NCI-H82 (cell line): ENCODE measurements at places on chromosomes 7 and 10.

- no peak for DNase-seq
Observed at GRCh38 chr7:55128693-55129394, 110.0 kb downstream of the EGFR start.

GRCh38 chr7:83850941-83851340 lies 202.0 kb upstream of the SEMA3E start:
- no peak for DNase-seq

DNA sequence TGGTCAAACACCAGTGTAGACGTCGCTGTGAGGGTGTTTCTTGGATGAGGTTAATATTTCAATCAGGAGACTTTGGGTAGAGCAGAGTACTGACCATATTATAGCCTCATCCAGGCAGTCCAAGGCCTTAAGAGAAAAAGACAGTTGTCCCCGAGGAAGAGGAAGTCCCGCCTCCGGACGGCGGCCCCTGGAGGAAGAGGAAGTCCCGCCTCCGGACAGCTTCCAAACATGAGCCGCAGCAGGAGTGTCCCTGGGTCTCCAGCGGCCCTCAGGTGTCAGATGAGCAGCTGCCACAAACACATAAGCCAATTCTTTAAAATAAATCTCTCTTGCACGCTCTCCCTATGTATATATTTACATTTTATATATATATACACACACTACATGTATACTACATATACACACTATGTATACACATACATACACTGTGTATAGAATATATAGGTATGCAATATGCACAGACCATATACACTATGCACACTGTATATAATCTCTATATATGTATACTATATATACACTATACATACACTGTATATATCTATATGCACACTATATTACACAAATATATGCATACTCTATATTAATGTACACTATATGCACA lies 37.5 kb downstream of the PWWP2B start:
- DNase-seq, result peak; percentile 40

DNA sequence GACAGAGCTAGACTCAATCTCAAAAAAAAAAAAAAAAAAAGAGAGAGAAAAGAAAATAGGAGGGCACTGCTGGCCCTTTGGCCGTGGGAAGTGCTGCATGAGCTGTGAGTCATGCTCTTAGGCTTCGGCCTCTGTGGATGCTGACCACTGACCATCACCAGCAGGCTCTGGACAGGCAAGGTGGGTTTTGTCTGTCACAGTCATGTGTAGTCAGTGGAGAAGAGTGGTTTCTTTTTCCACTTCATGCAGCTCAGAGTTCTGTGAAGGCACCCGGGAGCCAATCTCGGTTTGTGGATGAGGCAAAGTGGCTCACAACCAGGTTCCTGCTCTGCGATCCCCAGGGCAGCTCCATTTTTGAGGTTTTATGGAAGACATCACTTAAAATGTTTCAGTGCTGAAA lies 58.1 kb downstream of the PRTFDC1 start:
- no peak for DNase-seq

- peak; percentile 11 for DNase-seq
Observed at GRCh38 chr10:90042075-90042474, 340.7 kb downstream of the KIF20B start.

- peak; percentile 39 for DNase-seq
Observed at GRCh38 chr7:73373741-73374140, 45.8 kb downstream of the FKBP6 start.

GRCh38 chr7:48420206-48420605 lies 248.9 kb downstream of the ABCA13 start:
- DNase-seq, result no peak

GRCh38 chr7:158613481-158613880 lies 25.9 kb upstream of the PTPRN2 start:
- no peak for DNase-seq

DNA sequence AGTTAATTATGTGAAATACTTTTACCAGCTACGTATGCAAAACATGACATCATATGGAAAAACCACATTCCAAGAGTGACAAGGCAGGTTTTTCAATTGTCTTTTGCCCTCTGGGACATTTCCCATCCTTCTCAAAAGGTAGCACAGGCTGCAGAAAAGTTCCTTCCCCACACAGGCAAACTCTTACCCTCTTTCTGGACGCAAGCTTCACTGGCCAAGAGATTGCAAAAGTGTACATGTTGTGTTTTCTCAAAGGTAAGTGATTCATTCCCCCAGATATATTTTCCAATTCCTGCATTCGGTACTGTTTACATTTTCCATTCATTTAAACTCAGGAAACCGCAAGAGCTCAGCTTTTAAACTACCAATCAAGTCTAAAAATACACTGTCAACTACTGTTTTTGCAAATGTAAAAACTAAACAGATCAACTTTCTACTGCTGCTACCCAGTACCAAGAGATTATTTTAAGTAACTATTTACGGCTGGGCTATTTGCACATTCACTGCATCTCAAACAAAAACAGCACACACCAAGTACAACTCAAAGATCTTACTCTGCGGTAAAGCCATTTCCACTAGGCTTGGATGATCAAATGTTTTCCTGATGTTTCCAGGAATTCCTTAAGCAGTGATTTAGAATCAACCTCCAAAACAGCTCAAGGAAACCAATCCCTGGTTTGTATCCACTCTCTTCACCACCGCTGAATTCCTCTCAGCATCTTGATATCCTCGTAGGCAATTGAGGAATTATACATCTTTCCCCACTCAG lies 233.6 kb upstream of the CCDC6 start:
- no peak for DNase-seq

DNA sequence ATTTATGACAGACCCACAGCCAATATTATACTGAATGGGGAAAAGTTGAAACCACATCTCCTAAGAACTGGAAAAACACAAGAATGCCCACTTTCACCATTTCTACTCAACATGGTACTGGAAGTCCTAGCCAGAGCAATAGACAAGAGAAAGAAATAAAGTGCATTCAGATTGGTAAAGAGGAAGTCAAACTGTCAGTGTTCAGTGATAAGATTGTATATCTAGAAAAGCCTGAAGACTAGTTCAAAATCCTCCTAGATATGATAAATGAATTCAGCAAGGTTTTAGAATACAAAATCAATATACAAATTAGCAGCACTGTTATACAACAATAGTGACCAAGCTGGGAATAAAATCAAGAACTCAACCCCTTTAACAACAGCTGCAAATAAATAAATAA lies 6.9 kb upstream of the ZNF138 start:
- no peak for DNase-seq

DNA sequence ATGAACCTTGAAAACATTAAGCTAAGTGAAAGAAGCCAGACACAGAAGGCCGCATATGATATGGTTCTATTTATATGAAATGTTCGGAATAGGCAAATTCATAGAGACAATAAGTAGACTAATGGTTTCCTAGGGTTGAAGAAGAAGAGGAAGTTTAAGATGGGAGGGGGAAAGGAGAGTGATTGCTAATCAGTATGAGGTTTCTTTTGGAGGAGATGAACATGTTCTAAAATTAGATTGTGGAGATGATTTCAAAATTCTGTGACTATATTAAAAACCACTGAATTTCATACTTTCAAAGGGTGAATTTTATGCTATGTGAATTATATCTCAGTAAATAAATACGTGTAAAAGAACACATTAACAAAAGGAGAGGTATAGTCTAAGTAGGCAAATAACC lies 176.4 kb upstream of the HPS1 start:
- DNase-seq, result no peak

GRCh38 chr7:36905841-36906240 lies 181.5 kb upstream of the AOAH start:
- no peak for DNase-seq

GRCh38 chr7:66731986-66732385 lies 8.5 kb upstream of the RABGEF1 start:
- no peak for DNase-seq

- no peak for DNase-seq
Observed at GRCh38 chr7:48421357-48421756, 250.1 kb downstream of the ABCA13 start.

- peak; percentile 45 for DNase-seq
Observed at GRCh38 chr7:33886149-33886623, 19.2 kb upstream of the BMPER start.

DNA sequence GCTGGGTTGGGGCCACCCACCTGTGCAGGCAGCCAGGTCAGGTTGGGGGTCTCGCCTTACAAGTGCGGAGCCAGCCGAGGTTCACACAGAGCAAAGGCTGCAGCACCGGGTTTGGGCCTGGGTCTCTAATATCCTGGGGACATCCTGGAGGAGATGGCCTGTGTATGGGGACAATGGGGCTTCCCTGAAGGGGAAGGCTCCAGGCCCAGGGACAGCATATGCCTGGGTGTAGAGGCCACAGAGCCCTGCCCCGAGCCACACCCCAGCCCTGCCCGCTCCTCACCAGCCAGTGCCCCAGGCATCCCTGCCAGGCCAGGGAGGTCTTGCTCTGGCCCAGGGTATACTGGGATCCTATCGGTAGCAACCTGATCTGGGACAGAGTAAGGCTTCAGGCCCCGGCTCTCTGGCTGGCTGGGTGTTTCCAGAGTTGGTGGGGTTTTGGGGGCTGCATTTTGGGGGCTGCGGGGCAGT lies 9.1 kb downstream of the TTYH3 start:
- no peak for DNase-seq

- DNase-seq, result no peak
Observed at GRCh38 chr10:114720685-114721278, 62.7 kb upstream of the ABLIM1 start.

- no peak for DNase-seq
Observed at GRCh38 chr10:50419091-50419490, 167.8 kb upstream of the ASAH2 start.

DNA sequence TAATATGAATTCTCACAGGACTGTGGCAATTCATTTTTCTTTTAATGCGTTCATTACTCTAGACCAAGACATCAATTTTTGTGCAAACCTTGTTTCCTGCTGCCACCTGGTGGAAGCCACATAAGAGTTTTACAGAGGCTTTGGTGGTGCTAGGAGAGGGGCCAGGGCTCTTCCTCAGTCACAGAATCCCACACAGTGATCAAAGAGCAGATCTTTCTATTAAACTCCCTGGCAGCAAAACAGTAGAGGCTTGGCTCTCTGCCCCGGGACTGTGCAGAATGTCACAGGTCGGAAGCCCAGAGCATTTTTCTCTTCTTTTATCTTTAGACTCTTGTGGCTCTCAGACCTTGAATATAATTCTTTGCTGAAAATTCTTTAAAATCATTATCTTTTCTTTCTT lies 506.4 kb upstream of the C7orf33 start:
- peak; percentile 87 for DNase-seq

- DNase-seq, result no peak
Observed at GRCh38 chr7:27197137-27198042, 2.5 kb downstream of the HOXA13 start.

GRCh38 chr10:18414061-18414460 lies 237.3 kb downstream of the NSUN6 start:
- peak; percentile 22 for DNase-seq

DNA sequence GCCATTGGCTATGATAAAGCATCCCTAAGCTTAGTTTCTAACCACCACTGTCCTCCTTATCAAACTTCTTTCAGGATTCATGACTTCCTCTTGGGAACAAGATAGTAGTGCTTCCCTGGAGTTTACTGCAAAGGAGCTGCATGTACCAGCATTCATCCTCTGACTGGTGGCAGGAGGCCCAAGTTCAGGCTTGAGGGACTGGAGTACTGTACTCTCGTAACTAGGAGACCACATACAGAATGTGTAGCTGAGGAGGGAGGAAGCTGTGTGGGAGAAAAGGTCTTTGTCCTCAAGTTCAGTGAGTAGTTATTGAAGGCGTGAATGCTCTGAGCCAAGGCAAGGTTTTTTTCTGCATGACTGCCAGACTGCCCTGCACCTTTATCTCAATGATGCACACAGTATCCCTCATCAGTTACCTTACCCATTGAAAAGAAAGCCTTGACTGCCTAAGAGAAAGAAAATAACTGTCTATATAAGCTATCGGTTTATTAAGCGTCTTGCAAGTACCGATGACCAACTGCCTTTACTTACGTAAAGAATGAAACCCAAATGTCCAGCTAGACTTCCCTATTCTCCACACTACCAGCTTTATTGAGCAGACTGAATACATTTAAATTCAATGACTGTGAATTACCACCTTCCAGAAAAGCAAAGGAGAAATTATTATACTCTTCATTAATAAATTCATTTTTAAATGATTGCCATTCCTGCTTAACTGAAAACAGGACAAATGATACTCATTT lies 12.8 kb downstream of the SCRN1 start:
- no peak for DNase-seq

GRCh38 chr10:93235686-93236085 lies 162.0 kb downstream of the CYP26A1 start:
- DNase-seq, result no peak

DNA sequence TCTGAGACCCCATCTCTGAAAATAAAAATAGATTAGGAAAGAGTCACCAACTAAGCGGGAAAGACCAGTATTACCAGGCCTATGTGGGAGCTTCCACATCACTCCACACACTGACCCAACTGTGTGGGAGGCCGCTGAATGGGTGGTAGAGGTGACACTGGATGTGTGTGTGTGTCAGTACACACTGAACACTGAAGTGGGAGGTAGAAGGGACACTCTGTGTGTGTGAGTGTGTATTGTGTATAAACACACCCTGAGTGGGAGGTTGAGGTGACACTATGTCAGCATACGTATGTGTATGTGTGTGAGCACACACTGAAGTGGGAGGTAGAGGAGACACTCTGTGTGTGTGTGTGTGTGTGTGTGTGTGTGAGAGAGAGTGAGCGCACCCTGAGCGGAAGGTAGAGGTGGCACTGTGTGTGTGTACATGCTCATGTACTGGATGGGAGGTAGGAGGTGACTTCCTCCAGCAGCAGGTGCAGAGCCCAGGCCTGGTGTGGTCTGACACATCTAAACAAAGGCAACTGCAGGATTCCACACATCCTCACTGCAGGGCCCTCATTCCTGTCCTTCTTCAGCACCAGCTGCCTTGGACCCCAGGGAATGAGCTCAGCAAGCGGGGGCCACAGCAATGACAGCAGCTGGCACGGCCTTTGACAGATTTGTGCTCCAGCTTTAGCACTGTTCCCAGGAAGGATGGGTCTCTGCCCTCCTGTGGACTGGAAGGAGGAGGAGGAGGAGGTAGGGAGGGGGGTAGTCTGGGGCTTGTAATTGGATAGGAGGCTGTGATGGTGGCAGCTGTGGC lies 26.5 kb upstream of the RBM20 start:
- peak; percentile 91 for DNase-seq

DNA sequence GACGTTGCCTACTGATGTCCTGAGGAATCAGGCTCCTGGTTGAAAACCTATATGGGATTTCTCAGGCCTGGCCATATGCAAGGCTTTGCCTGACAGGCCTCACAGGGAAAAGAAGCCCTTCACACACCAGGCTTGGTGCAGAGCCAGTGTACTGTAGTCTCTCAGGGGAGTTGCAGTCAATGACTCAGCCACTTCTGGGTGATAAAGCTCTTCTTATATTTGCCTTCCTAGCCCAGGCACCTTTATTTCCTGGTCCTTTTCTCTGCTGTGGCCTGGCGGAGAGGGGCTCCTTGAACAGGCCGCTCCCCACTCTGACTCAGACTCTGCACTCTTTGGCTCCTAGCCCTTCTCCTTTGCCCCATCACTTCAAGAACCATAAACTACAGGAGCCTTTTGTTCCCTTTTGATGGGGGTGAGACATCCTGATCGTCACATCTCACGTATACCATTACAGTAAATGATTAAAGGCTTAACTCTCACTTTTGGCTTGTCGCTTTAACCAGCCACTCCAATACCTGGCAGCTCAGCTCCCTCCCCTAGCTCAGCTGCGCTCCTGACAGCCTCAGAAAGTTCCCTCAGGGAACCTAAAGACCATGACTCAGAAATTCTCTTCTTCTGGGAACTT lies 33.5 kb downstream of the DPY19L1 start:
- DNase-seq, result peak; percentile 26
